ENCODE measurements at places on chromosomes 11 and 22. TPM values are rescaled to one million over a fixed set of nuclear protein-coding genes. Genes with fewer than 3 reads are reported as not detected.

DNA sequence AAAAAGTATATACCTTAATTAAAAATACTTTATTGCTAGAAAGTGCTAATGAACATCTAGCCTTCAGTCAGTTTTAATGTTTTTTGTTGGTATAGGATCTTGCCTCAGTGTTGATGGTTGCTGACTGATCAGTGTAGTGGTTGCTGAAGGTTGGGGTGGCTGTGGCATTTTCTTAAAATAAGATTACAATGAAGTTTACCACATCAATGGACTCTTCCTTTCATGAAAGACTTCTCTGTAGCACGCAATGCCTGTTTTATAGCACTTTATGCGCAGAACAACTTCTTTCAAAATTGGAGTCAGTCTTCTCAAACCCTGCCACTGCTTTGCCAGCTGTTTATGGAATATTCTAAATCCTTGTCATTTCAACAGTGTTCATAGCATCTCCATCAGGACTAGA lies 50.6 kb downstream of the LDLRAD3 start:
- DNase-seq: peak; percentile 21

GRCh38 chr11:82267186-82267585 lies 466.5 kb downstream of the FAM181B start:
- no peak for DNase-seq

DNA sequence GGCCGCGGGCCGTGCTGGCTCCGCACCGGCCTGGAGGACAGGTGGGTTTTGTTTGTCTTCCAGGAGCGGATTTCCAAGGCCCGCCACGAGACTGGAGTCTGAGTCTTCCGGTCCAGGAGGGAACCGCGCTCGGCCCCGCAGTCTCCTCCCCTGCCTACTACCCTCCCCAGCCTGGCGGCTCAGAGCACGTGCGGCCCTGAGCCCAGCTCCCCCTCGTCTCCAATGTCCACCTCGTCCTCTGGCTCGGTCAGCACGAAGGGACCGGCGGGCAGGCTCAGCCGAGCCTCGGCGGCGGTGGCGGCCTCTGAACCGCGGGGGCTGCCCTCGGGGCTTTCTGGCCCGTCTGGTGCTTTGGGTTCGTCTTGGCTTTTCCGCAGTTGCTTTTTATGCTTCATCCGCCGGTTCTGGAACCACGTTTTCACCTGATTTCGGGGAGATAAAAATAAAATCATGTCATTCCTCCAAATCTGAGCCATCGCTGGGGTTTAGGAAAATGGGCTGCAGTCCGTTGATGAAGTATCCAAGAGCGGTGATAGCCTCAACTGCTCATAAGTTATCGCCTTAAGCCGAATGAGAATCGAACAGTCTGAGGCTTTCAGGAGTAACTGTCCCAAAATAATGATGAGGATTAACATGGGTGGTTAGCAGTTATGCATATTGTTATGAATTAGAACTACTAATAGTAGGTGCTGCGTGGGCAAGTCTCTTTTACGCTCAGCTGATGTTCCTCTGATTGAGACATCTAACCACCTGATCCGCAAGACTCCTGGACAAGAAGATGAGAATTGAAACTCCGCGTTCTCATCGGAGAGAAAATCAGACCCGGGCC lies 4.0 kb downstream of the BSX start:
- no peak for DNase-seq

DNA sequence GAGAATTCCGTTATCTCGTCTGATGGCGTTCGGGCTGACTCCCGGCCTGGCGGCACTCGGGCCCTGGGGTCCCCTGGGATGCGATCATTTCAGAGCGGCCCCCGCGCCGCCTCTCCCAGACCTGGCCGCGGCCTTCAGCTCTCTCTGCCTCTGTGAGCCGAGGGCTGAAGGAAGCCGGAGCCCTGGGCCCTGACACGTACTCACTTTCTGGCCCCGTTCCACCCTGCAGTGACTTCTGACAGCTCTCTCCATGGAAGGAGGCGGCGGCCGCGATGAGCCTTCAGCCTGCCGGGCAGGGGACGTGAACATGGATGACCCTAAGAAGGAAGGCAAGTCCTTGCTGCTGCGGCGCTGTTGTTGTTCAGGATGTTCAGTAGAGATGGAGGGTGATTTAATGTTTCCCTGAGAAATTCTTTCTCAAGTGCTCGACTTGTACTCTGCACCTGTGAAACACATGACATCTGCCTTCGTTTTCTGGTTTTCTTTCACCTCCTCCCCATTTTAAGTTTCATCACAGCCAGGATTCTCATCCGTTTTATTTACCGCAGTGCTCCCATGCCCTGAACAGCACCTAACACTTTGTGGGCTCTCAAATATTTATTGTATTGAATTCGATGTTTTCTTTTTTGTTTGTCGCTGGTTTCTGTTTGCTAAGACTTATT lies 612 bp downstream of the GTSE1 start:
- DNase-seq: peak; percentile 28

DNA sequence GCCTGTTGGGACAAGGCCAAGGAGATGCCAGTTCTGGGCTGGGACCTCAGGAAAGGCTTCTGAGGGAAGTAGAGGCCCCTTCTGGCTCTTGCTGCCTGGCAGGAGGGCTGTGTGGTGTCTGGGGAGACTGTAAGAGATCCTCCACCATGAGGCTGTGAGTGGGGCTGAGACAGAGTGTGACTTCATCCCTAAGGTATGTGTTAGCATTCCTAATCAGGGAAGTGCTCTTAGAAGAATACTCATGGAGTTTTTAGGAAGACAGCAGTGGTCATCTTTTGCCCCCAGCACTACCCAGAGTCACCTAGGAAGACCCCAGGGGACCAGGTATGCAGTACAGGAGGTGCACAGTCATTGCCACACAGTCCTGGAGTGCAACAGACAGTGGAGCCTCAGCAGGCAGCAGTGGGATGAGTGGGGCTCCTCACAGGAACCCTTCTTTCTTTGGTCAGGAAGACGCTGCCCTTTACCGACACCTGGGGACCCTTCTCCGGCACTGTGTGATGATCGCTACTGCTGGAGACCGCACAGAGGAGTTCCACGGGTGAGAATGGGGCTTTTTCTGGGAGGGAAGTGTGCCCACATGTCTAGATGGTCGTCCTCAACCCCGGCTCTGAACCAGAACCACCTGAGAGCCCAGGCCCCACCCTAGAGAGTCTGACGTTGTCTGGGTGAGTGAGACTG lies 2.8 kb downstream of the RIC8A start:
- DNase-seq: no peak

SLC5A1 gene
- total RNA-seq: not detected

Measured in activated T-cell treated with anti-CD3 and anti-CD28 coated beads, Interleukin-2, amount 50 U/mL, for 72 hours (primary cell).